ENCODE measurements at places on chromosomes 5 and 9.

- peak; percentile 75 for DNase-seq
Observed at GRCh38 chr9:131835151-131835910, 95.5 kb upstream of the RAPGEF1 start.

GRCh38 chr5:75279321-75279720, 42.6 kb upstream of the ANKRD31 start:
- DNase-seq = no peak

- no peak for DNase-seq
Observed at GRCh38 chr9:14405176-14405706, 91.3 kb upstream of the NFIB start.

DNA sequence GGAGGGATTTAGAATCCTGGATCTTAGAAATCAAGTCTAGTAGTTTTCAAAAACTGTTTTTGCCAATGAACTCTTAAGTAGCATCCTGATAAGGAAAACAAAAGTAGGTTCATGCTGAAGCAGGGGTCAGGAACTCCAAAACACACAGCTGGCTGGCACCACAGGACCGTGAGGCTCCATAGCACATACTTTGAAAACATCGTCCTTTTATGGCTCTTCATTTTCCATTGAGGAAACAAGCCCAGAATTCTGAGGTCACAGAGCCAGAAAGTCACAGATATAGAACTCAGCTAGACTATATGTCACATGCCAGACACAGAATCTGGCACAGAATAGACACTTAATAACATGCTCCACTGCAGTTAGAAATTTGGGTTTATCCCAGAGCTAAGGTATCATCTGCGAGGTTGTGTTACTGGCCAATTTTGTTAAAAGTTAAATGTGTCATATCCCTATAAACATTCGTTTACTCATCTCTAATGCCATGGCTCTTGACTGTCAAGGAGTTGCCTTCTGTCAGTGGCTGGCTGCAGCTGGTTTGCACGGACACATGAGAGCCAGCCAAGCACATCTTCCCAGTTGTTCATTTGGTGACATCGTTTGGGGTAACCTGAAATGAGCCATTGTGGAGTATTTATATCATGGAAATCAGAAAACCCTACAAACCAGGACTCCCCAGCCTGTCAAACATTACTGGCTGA, 58.8 kb downstream of the FAM78A start:
- no peak for DNase-seq

GRCh38 chr5:57839025-57839424, 356.4 kb upstream of the ACTBL2 start:
- DNase-seq = no peak

- no peak for DNase-seq
Observed at GRCh38 chr9:111094433-111094924, 56.2 kb upstream of the LPAR1 start.

- DNase-seq = no peak
Observed at GRCh38 chr5:66138637-66139317, 5.3 kb upstream of the SREK1 start.

DNA sequence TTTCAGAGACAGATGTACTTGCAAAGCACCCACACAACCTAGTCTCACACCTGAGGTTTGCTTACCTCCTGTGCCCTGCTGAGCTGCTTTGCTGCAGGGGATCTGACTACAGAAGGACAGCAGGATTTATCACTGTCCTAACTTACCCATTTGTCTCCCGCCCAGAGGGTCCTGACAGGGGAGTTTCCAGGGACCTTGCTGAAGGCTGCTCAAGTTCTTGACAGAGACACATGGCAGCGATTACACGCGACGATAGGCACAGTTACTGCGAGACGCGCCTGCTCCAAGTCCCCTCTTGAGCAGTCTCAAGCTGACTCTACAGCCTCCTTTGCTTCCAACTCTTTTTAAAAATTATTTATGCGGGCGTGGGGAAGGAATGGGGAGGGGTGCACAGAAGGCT, 24.6 kb upstream of the GALNT10 start:
- no peak for DNase-seq

GRCh38 chr5:143064218-143064641, 294.1 kb downstream of the ARHGAP26 start:
- no peak for DNase-seq

DNA sequence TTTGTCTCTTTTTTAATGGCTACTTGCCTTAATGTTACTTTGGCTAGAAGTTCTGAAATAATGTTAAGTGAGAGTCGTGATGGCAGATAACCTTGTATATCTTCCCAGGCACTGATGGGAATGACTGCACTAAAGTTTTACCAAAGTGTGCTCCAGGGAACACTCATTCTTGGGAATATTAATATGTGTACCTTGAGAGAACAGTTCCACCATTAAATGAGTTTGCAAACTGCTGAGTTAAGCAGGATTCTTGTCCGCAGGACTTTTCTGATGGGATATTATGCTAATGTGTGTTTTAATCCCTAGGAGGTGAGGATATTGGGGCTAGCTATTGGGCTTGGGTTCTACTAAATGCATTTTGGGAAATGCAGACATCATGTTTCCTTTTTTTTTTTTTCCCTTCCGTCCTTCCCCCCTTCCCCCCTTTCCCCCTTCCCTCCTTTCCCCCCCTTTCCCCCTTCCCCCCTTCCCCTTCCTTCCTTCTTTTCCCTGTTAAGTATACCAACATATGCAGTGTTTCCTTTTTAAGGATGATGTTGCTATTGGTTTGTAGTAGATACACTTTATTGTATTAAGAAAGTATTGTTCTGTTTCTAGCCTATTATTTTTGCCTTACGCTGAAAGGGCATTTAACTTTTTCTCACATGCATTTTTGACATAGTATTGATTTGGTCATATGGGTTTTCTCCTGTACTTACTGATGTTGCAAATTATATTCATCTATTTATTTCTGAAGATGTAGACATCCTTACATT, 15.5 kb downstream of the ZBTB34 start:
- DNase-seq = no peak

DNA sequence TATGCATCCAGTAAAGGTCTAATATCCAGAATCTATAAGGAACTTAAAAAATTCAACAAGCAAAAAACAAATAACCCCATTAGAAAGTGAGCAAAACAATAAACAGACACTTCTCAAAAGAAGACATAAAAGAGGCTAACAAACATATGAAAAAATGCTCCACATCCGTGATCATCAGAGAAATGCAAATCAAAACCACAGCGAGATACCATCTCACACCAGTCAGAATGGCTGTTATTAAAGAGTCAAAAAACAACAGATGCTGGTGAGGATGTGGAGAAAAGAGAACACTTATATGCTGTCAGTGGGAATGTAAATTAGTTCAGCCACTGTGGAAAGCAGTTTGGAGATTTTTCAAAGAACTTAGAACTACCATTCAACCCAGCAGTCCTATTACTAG, 86.1 kb downstream of the WWC1 start:
- DNase-seq = no peak

DNA sequence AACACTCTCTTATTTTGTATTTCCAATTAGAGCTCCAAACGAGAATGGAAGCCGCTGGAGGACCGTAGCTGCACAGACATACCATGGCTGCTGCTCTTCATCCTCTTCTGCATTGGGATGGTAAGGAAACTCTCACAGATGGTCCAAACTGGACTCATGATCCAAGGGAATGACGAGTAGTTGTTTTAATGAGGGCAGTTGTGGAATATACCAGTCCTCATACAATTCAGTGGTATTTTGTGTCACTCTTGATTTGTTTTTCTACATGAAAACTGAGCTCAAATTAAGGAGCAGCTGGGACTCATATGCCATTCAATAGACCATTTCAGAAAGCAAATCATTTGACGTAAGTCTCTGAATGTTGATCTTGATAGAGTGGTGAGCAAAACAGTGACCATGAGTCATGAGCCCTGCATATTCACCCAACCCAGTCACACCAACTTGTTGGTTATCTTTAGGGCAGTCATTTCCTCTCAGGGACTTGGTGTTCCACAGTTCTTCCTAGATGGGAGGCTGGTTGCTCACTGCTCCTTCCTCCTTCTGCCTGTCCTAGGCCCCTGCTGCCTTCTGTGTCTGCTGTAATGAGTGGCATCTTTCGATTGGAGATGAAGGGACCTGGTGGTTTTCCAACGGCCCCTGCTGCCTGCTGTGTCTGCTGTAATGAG, 54.9 kb downstream of the SLC44A1 start:
- DNase-seq = no peak

DNA sequence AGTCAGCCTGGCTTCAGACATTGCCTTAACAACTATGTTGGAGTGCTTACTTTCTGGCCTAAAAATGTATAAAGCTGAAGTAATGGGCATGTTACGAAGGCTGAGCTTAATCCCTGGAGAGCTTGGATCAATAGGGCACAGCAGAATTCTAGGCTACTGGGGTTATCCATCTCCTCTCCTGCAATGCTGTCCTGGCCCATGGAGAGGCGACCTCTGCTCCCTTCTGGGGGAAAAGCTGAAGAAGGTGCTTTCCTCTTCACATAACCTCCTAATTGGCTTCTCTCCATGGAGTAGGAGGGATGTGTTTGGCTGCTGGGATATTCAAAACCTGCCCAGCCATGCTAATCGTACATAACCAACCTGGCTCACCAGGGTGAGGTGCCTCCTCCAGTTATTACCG, 403.5 kb downstream of the DMRT2 start:
- DNase-seq = no peak

DNA sequence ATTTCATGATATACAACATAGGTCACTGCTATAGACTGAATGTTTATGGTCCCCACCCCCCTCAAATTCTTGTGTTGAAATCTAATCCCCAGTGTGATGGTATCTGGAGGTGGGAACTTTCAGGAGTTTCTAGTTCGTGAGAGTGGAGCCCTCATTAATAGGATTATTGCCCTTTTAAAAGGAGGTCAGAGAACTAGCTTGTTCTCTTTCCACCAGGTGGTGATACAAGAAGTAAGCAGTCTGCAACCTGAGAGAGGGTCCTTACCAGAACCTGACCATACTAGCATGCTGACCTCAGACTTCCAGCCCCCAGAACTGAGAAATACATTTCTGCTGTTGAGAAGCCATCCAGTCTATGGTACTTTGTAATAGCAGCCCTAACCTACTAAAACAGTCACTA, 33.3 kb downstream of the TMEM161B start:
- no peak for DNase-seq

- no peak for DNase-seq
Observed at GRCh38 chr9:99253772-99254431, 31.8 kb downstream of the SEC61B start.

- no peak for DNase-seq
Observed at GRCh38 chr5:180294411-180294810, 2.5 kb upstream of the MAPK9 start.

- no peak for DNase-seq
Observed at GRCh38 chr9:132794730-132795380, 83.2 kb downstream of the AK8 start.

- DNase-seq = no peak
Observed at GRCh38 chr9:133777068-133777791, 39.1 kb upstream of the SARDH start.

GRCh38 chr9:89314955-89315354, 3.3 kb upstream of the SECISBP2 start:
- no peak for DNase-seq

GRCh38 chr5:42811591-42812446, at the start of gene SELENOP:
TSS of gene SELENOP (minus strand) at chr5:42811892. CDS start at chr5:42808353, 3,539 bp downstream.
- peak; percentile 78 for DNase-seq

- DNase-seq = no peak
Observed at GRCh38 chr5:111379391-111379816, 132.9 kb downstream of the STARD4 start.

DNA sequence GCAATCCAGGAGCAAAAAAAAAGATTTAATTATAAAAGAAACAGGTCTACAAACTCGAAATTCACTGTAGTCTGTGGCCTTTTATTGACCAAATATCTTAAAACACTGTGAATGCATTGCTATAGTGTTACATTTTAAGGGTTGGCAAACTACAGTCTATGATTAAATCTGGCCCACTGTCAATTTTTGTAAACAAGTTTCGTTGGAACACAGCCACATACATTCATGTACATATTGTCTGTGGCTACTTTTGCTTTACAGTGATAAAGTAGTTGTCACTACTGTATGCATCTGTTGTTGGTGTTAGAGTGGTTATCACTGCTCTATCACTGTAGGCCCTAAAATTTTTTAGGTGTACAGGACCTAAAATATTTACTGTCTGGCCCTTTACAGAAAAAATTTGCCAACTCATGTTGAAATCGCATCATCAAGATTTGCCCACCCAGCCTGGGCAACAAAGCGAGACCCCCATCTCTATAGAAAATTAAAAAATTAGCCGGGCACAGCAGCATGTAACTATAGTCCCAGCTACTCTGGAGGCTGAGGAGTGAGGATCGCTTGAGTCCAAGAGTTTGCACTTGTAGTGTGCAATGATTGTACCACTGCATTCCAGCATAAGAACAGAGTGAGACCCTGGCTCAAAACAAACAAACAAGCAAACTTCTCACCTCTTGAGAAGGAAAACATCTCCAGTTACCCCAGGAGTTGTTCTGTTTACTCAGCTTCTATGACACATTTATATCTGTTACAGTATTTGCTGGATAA, 89.0 kb downstream of the ERBIN start:
- no peak for DNase-seq

DNA sequence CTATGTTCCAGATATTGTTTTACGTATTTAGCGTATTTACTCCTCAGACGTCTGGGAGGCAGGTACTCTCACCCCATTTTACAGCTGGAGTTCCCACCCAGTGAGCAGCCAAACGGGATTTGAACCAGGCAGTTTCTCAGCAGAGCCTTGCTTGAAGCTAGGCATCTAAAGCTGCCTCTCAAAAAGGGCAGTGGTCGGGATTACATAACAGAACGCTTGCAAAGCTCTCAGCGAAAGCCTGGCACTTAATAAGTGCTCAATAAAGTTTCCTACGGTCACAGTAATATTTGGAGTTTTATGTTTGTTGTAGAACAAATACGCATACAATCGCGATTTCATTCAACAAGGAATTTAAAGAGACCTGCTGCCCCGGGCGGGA, 286 bp upstream of the BSPRY start:
- no peak for DNase-seq

GRCh38 chr5:88727705-88728313, 155.2 kb downstream of the MEF2C start:
- no peak for DNase-seq

DNA sequence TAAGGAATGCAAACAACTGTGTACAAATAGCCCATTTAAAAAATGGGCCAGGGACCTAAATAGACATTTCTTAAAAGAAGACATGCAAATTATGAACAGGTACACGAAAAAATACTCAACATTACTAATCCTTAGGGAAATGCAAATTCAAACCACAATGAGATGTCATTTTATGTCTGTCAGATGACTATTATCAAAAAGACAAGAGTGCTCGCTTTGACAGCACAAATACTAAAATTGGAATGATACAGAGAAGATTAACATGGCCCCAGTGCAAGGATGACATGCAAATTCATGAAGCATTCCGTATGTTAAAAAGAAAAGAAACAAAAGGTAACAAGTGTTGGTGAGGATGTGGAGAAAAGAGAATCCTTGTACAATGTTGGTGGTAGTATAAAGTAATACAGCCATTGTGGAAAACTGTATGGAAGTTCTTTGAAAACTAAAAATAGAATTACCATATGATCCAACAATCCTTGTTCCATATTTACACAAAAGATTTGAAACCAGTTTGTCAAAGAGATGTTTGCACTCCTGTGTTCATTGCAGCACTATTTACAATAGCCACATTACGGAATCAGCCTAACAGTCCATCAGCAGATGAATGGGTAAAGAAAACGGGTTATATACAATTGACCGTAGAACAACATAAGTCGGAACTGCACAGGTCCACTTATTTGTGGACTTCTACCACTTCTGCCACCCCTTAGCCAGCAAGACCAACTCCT, 47.2 kb upstream of the PCAT7 start:
- no peak for DNase-seq

Data from right forelimb (tissue), 1 donor.